Spleen (tissue), 13 donors: ENCODE measurements at places on chromosomes 1 and 21. TPM values are rescaled to one million over a fixed set of nuclear protein-coding genes. Genes with fewer than 3 reads are reported as not detected.
A peak's percentile ranks its signal among the peaks of the same experiment; 100 is the strongest.

- H3K4me1 ChIP-seq, result no peaks in the 10 kb centered on the region
- no peak overlapping the region for H3K27ac ChIP-seq
- H3K27me3 ChIP-seq, result no peaks in the 10 kb centered on the region
- no peak for DNase-seq
- H3K4me3 ChIP-seq, result no peak overlapping the region
- H3K36me3 ChIP-seq, result no peaks in the 10 kb centered on the region
These were observed 33.4 kb downstream of the HMCN1 start for GRCh38 chr1:185767508-185768120.

- DNase-seq, result no peak
- no peak overlapping the region for H3K4me3 ChIP-seq
- no peaks in the 10 kb centered on the region for H3K4me1 ChIP-seq
- H3K36me3 ChIP-seq, result no peaks in the 10 kb centered on the region
- peaks cover 7% of the 10 kb centered on the region for H3K27me3 ChIP-seq
- no peak overlapping the region for H3K27ac ChIP-seq
These were observed 12.6 kb downstream of the ELF3 start for GRCh38 chr1:202023001-202023433.

GRCh38 chr1:36692465-36693160, 209.9 kb upstream of the CSF3R start:
- H3K27ac ChIP-seq, result no peak overlapping the region
- no peaks in the 10 kb centered on the region for H3K36me3 ChIP-seq
- H3K27me3 ChIP-seq, result peaks cover 72% of the 10 kb centered on the region

KRTAP12-2 gene
- total RNA-seq, result not detected

GNPAT gene
- 27.9 TPM for total RNA-seq

TMEM50A gene
- 85.1 TPM for total RNA-seq

GRCh38 chr1:162055062-162055461, 14.4 kb upstream of the NOS1AP start:
- H3K4me3 ChIP-seq, result no peak overlapping the region
- DNase-seq, result no peak
- H3K27me3 ChIP-seq, result no peaks in the 10 kb centered on the region
- H3K27ac ChIP-seq, result no peak overlapping the region
- peaks cover 4% of the 10 kb centered on the region for H3K4me1 ChIP-seq

GRCh38 chr1:30665216-30666010, 58.0 kb downstream of the MATN1 start:
- H3K4me1 ChIP-seq, result no peaks in the 10 kb centered on the region
- no peak overlapping the region for H3K4me3 ChIP-seq
- no peak overlapping the region for H3K27ac ChIP-seq
- H3K36me3 ChIP-seq, result no peaks in the 10 kb centered on the region
- no peaks in the 10 kb centered on the region for H3K27me3 ChIP-seq

- H3K27me3 ChIP-seq, result peaks cover 15% of the 10 kb centered on the region
- H3K27ac ChIP-seq, result no peak overlapping the region
- no peak overlapping the region for H3K4me3 ChIP-seq
- no peaks in the 10 kb centered on the region for H3K4me1 ChIP-seq
- no peaks in the 10 kb centered on the region for H3K36me3 ChIP-seq
These were observed 142.5 kb downstream of the PRDM2 start for GRCh38 chr1:13842497-13842896.

- no peak overlapping the region for H3K4me3 ChIP-seq
- DNase-seq, result no peak
- H3K36me3 ChIP-seq, result no peaks in the 10 kb centered on the region
- H3K27me3 ChIP-seq, result no peaks in the 10 kb centered on the region
- H3K27ac ChIP-seq, result no peak overlapping the region
- peaks cover 35% of the 10 kb centered on the region for H3K4me1 ChIP-seq
These were observed 23.8 kb downstream of the PTPRF start for GRCh38 chr1:43554444-43554992.

DNA sequence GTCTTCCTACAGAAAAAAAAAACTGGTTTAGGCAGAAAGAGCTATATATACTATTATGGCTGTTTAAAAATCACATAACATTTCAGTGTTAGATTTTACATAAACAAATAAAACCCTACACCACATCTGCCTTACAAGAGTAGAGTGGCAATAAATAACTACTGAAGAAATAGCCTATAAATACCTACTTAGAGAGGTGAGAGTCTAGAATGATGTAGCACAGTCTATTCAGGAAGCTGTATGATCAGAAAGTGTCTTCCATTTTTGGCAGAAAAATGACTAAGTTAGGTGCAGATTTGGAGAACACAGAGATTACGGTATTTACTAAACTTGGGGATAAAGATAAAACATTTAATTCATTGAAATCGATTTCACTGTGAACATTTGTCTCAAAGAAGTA, 75.5 kb downstream of the VAV3 start:
- no peaks in the 10 kb centered on the region for H3K27me3 ChIP-seq
- DNase-seq, result no peak
- H3K36me3 ChIP-seq, result no peaks in the 10 kb centered on the region
- H3K27ac ChIP-seq, result no peak overlapping the region
- peaks cover 6% of the 10 kb centered on the region for H3K4me1 ChIP-seq

DNA sequence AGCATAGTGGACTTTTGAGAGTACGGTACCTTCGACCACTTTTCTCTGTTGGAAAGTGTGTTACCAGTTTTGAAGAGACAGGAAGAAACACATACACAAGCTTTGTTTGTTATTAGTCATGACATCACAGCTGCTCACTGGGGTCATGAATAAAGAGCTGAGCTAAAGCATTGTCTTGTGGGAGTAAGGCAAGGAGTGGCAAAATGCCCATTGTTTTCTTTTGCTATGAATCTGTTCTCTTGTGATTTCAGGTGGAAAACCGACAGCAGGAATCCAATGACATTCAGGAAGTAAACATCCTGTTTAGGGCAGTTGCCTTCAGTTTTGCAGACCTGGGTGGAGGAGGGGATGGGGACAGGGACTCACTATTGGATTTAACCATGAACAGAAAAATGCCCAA, 66.2 kb downstream of the RGL1 start:
- H3K27ac ChIP-seq, result peak overlapping the region; percentile 75
- no peaks in the 10 kb centered on the region for H3K27me3 ChIP-seq
- no peaks in the 10 kb centered on the region for H3K36me3 ChIP-seq
- peaks cover 66% of the 10 kb centered on the region for H3K4me1 ChIP-seq

DOCK7 gene
- 48.3 TPM for total RNA-seq

TNFRSF4 gene
- 7.7 TPM for total RNA-seq

DNA sequence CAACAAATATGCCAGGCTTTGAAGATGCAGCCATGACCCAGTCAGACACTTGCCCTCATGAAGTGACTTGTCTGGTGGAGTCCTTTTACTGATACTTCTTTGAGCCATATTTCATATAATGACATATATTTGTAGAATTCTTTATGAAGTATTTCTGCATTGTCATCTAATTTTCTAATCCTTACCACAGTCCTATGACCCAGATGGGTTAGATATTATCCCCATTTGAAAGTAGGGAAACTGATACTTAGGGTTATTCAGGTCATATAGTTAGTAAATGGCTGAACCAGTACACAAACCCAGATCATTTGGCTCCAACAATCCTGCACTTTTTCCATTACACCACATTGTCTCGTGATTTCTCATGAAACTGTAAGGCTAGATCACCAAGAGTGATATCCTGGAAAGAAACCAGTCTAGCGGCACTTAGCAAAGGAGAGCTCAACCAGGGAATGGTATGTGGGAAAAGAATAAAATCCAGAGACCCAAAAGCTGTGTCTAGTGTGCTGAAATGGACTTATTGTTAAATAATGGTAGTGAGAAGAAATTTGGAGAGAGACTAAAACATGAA, 49.6 kb downstream of the ZFYVE9 start:
- no peak overlapping the region for H3K4me3 ChIP-seq
- no peak for DNase-seq
- no peaks in the 10 kb centered on the region for H3K27me3 ChIP-seq

IFI44 gene
- total RNA-seq, result 88.3 TPM
